ENCODE measurements at places on chromosomes 6 and 20.

DNA sequence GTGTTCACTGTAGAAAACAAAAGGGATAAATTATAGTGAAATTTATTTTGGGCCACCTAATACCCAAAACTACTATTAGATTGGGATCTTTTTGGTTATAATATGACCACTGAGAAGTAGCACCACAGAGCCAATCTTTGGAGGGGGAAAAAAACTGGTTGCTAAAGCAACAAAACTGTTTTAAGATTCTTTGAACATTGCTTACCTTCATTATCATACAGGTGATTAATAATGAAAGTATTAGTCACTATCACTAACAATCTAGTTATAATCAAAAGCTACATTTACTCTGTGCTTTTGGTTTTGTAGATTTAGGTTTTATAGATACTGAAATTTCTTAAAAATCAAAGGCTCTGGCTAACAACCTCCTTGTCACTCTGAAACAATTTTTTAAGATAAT, 31.7 kb downstream of the STX7 start:
- no peak for DNase-seq

GRCh38 chr6:163716690-163717089, 302.2 kb downstream of the QKI start:
- DNase-seq = no peak

- DNase-seq = no peak
These were observed 26.5 kb upstream of the ZBTB22 start for GRCh38 chr6:33343953-33344611.

GRCh38 chr6:36455486-36456027, 12.8 kb downstream of the KCTD20 start:
- DNase-seq = no peak

DNA sequence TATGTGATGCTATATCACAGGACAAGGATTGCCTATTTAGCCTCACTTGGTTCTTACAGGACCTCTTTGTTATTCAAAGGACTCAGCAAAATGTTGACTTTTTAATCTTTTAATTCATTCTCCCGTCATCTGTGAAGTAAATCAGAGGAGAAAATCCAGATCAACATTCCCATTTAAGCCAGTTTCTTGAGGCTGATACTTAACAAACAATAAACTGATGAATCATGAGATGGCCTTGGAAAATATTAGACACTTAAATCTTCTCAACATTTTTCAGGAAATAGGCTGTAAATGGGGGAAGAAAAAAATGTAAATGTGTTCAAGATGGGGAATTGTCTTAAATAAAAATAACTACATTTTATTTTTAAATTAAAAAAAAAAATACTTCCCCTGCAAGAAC, 55.9 kb upstream of the UBR2 start:
- no peak for DNase-seq

GRCh38 chr6:496649-497048, 105.1 kb downstream of the IRF4 start:
- DNase-seq = no peak

DNA sequence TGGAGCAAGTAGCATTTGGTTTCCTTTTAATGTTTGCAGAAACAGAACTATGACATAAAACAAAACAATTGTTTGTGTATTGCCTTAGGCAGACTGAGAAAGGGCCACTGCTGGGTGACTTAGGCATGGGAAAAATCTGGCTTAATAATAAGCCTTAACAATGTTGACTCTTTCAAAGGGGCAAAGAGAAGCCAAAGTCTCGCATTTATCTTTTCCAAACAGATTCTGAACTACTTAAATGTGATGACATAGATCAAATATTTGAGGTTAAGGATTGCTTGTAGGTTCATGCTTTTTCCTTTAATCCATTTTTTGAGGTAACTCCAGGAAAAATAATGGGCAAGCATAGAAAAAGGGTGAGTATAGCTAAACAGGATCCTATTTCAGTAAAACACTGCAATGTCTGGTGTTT, 39.6 kb downstream of the ADAT2 start:
- DNase-seq = no peak

DNA sequence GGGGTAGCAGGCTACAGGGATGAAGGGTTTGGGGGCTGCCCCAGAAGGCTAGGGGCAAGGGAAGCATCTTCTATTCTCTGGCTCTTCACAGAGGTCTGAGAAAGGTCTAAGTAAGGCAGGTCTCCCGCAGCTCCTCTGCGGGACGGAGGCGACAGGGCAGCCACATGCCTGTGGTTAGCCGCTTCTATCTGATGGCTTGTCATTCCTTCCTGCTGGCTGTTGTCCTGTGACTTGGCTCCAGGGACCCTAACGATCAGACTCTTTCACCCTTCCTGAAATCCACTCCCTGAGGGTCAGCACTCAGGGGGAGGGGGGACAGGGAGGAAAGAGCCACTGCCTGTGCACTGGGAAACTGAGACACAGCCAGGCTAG, 673 bp downstream of the CST7 start:
- no peak for DNase-seq

DNA sequence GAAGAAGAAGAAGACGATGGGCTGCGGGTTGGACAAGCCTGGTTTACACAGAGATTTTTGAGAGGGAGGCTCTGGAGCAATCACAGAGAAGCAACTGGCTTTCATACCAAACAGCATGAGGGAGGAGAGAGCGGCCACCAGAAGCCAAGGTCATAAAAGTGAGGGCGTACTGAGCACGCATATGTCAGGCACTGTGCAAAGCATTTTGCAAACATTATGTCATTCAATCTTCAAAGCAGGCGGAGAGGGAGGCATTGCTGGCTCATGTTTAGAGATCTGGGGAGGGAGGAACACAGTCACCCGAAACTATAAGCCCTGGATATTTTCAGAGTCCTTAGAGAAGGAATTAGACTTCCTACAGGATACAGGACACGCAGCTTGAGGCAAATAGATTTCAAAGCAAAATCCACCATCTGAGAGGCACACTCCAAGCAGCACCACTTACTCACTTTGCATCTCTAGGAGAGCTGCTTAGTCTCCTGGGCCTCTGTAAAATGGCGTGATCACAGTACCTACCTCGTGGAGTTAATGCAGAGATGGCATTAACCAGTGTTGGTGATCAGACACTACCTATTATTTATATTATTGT, 24.6 kb downstream of the RAMACL start:
- no peak for DNase-seq

DNA sequence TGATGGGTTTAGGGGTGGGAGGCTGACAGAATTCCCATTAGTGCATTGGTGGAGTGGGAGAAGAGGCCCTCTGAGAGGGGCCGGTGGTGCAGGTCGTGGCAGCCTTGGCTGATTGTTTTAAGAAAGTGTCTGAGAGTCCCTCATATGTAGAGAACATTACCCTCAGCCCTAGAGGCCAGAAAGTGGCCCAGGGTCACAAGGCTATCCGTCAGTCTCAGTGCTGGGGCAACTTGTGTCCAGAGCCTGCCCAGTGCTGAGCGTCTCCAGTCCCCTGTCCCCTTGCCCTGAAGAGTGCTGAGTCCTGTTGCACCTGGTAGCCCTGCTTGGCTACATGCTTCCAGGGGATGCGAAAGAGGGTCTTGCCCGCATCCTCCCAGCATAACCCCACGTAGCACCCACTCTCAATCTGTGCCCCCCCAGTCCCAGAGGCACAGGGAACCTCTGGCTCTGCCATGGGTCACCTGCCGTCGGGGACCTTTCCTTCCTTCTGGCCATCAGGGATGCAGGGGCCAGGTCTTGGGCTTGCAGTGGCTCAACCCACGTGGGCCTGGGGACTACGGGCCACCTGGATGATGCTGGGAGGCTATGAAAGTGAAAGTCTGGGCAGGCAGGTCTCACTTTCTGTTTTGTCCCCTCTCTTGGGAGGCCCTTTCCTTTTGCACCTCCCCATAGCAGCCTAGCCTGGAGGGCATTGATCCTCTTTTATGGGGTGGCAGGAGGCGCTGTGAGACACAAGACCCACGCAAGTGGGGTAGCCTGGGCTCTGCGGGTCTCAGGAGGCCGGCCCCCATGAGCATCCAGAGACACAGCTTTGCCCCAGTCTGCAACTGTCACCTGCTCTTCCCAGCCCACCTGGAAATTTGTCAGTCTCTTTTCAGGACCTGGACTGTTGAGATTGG, 12.2 kb downstream of the DUSP15 start:
- DNase-seq = no peak

Measured in H54 (cell line).